Breast epithelium (tissue), 4 donors: ENCODE measurements at places on chromosomes 5 and 9. TPM values are rescaled to one million over a fixed set of nuclear protein-coding genes. Genes with fewer than 3 reads are reported as not detected.

The KIAA0825 gene
- total RNA-seq = 15.5 TPM

DNA sequence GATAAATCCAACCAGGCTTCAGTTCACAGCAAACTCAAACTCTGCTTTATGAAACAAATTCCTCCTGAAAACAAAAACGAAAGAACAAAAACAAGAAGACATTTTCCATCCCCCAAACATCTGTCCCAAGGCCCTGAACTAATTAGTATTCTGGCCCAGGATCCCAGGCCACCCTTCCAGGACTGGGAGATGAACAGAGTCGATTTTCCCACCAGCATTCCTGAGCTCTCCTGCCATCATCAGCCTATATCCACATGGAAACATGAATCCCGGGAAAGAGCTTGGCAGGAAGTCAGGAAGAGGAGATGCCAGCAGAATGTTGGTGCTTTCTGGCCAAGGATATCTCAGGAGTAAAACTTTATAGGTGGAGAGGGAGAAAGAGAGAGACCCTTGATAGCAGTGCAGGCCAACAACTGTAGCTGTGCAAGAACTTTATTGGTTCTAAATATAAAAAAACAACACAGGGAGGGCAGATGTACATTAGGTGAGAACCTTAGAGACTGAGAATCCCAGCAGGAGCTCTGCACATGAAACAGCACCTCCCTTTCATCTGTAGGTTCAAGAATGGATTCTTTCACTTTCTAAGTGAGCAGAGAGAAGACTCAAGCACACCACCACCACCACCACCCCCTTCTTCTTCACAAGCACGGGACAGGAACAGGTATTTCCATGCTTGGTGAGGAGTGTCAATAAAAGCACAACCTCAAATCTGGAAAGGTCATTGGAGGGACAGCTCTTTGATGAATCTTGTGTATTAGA lies 190.7 kb upstream of the TAS2R1 start:
- peak overlapping the region; percentile 3 for H3K4me3 ChIP-seq
- peak overlapping the region; percentile 38 for H3K27ac ChIP-seq
- no peaks in the 10 kb centered on the region for H3K27me3 ChIP-seq
- no peaks in the 10 kb centered on the region for H3K4me1 ChIP-seq

GRCh38 chr5:61357745-61358144 lies 25.7 kb downstream of the ZSWIM6 start:
- DNase-seq = no peak
- H3K4me1 ChIP-seq = no peaks in the 10 kb centered on the region
- H3K36me3 ChIP-seq = no peaks in the 10 kb centered on the region

The DOK3 gene
- 6.6 TPM for total RNA-seq

The RFESD gene
- 4.3 TPM for total RNA-seq

The CACNA1B gene
- not detected for total RNA-seq

The IL13 gene
- not detected for total RNA-seq

- H3K27me3 ChIP-seq = no peaks in the 10 kb centered on the region
- H3K4me1 ChIP-seq = no peaks in the 10 kb centered on the region
- no peak overlapping the region for H3K4me3 ChIP-seq
- H3K36me3 ChIP-seq = no peaks in the 10 kb centered on the region
Measured at GRCh38 chr9:117480253-117480652, 65.4 kb upstream of the ASTN2 start.

DNA sequence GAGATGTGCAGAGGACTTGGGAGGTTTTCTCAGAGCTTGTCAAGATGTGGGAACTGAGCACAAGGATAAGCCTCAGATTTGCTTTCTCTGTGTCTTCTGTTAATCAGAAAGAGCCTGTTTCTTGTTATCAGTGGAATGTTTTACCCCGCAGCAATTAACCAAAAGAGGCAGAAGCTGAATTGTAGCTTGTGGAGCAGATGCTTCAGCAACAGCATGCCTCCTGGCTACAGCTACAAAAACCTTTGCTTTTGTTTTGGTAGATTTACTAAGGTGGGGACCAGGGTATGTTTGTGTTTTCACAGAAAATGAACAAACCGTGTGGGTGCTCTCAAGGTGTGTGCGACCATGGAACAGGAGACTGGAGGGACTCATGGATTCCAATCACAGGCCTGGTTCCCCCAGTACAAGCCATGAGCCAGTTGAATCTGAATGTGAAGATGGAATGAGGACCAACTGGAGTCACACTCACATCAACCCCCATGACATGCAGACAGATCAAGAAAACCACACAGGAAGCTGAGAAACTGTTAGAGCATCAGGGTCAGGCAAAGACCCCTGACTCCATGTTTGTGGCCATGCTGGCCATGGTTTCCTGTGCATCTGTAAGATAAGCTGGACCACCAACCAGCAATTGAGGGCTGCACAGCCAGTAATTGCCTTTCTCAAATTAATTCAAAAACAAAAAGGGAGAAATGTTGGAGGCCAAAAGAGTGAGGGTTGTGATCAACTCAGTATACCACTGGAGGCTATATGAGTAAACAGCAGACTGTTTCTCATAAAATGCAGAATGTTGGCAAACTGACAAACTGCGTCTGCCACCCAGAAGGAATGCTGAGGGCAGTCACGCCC lies 6.9 kb downstream of the UGT3A2 start:
- H3K27me3 ChIP-seq = no peaks in the 10 kb centered on the region
- no peak overlapping the region for H3K27ac ChIP-seq
- no peaks in the 10 kb centered on the region for H3K4me1 ChIP-seq
- DNase-seq = no peak
- H3K4me3 ChIP-seq = no peak overlapping the region

GRCh38 chr5:131630208-131630962 lies 4.6 kb downstream of the RAPGEF6 start:
- no peak for DNase-seq
- no peaks in the 10 kb centered on the region for H3K36me3 ChIP-seq
- H3K27ac ChIP-seq = no peak overlapping the region
- no peaks in the 10 kb centered on the region for H3K4me1 ChIP-seq

The PDZD2 gene
- 23.3 TPM for total RNA-seq

The FSD1L gene
- 5.2 TPM for total RNA-seq

The ROR2 gene
- total RNA-seq = 10.2 TPM

The PTPA gene
- 71.1 TPM for total RNA-seq

- no peaks in the 10 kb centered on the region for H3K36me3 ChIP-seq
- no peaks in the 10 kb centered on the region for H3K27me3 ChIP-seq
- H3K27ac ChIP-seq = no peak within 1 kb of the TSS
- no peak within 1 kb of the TSS for H3K4me3 ChIP-seq
- DNase-seq = no peak
Measured at GRCh38 chr9:127706836-127707241, at the start of gene CFAP157. Gene CFAP157, plus strand, starts transcription at chr9:127706988. Its CDS starts 44 bp downstream, at chr9:127707032.

DNA sequence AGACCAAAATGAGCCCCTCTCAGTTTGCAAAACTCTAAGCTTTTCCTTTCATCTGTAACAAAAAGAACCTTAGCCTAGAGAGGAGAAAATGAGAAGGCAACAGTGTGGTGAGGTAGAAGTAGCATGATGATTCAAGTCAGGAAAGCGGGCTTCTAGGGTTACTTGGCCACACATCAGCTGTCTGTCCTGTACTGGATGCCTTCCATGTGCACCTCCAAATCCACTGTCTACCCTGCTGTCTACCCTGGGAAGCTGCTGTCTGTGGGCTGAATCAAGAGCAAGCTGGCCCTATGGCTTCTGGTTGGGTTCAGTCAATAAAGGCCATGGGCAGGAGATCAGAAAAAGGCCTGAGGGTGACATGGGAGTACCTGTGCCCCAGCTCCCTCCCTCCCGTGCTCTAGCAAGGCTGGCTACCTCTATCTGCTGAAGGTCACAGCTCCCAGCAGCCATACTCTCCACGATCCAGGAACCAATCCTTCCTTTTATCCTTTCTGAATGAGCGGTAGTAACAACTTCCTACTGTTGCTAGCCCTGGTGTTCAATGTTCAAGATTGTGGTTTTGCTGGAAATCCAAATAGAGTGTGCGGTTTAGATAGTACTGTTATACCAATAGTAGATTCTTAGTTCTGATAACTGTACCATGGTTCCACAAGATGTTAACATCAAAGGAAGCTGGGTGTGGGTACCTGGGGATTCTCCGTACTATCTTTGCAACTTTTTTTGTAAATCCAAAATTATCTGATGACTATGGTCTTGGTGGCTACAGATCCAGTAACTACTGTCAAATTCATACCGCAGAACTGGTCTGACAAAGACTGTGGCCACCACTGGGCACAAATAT lies 191.0 kb downstream of the ESM1 start:
- no peak for DNase-seq
- no peaks in the 10 kb centered on the region for H3K27me3 ChIP-seq
- no peaks in the 10 kb centered on the region for H3K4me1 ChIP-seq
- no peaks in the 10 kb centered on the region for H3K36me3 ChIP-seq

- no peak overlapping the region for H3K27ac ChIP-seq
- H3K36me3 ChIP-seq = no peaks in the 10 kb centered on the region
- H3K4me3 ChIP-seq = no peak overlapping the region
- H3K27me3 ChIP-seq = no peaks in the 10 kb centered on the region
- DNase-seq = no peak
Measured at GRCh38 chr5:61402244-61402823, 70.3 kb downstream of the ZSWIM6 start.

The SLCO4C1 gene
- 0.66 TPM for total RNA-seq

GRCh38 chr5:148540647-148541046 lies 113.7 kb downstream of the HTR4 start:
- no peak overlapping the region for H3K4me3 ChIP-seq
- no peaks in the 10 kb centered on the region for H3K27me3 ChIP-seq
- no peak for DNase-seq
- no peak overlapping the region for H3K27ac ChIP-seq

The CETN3 gene
- total RNA-seq = 11.8 TPM

The GLRA1 gene
- not detected for total RNA-seq

The SMIM33 gene
- not detected for total RNA-seq

DNA sequence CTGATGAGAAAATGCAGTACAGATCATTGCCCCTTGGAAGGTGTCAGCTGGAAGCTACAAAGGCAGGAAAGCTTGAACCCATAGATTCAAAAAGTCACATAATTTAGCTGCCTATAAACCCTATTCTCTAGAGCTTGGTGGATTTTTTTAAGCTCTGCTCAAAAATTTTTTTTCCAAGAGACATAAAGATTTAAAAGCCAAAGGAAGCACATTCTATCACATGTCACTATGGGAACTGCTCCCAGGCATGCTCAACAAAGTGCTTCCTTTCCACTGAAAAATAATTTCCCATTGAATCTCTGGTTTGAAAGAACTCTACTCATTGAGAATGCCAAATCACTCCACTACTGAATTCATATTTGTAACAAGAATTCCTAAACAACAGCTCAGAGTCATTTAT lies 419.8 kb downstream of the CETN3 start:
- DNase-seq = no peak
- no peak overlapping the region for H3K4me3 ChIP-seq
- H3K4me1 ChIP-seq = no peaks in the 10 kb centered on the region
- no peaks in the 10 kb centered on the region for H3K27me3 ChIP-seq

- no peaks in the 10 kb centered on the region for H3K36me3 ChIP-seq
- no peak overlapping the region for H3K27ac ChIP-seq
- H3K27me3 ChIP-seq = no peaks in the 10 kb centered on the region
Measured at GRCh38 chr5:169148138-169148740, 152.7 kb downstream of the SLIT3 start.
